ENCODE measurements at places on chromosomes 3 and 15.

- no peak for DNase-seq
Observed at GRCh38 chr3:107848351-107848915, 242.4 kb downstream of the CD47 start.

- DNase-seq = no peak
Observed at GRCh38 chr3:171516765-171517164, 56.6 kb upstream of the TNIK start.

GRCh38 chr15:86892774-86893449, 813.2 kb downstream of the AGBL1 start:
- DNase-seq = no peak

GRCh38 chr3:153631102-153631501, 469.1 kb downstream of the RAP2B start:
- DNase-seq = no peak

DNA sequence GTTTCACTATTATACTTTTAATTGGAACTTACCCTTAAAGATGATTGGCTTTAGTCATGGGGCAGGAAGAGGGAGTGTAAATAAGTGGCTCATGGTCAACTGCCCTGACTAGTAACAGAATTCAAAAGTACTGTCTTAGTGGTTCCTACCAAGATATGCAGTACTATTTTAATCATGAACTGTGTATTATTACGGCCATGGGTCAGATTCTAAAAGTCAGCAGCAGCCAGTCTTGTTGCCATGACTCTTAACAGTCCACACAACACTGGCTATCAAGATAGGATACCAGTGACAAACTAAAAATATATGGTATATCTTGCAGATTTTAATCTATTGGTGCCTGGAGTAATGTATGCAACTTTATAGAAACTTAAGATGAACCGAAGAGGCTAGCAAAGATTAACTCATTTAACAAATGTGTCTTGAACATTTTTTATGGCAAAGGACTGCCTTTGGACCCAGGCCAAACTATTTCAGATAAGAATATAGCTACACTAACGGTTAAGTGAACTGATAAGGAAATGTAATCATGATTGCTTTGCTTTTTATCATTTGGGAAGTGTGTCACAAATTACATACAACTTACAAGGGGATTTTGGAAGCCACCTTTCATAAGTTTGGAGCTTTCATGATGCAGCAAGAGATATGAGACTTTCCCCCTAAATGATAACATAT, 163.7 kb downstream of the TCF12 start:
- DNase-seq = no peak

- no peak for DNase-seq
Observed at GRCh38 chr15:43920815-43921214, 94.0 kb downstream of the WDR76 start.

- no peak for DNase-seq
Observed at GRCh38 chr15:36797128-36797527, 217.7 kb downstream of the CDIN1 start.

DNA sequence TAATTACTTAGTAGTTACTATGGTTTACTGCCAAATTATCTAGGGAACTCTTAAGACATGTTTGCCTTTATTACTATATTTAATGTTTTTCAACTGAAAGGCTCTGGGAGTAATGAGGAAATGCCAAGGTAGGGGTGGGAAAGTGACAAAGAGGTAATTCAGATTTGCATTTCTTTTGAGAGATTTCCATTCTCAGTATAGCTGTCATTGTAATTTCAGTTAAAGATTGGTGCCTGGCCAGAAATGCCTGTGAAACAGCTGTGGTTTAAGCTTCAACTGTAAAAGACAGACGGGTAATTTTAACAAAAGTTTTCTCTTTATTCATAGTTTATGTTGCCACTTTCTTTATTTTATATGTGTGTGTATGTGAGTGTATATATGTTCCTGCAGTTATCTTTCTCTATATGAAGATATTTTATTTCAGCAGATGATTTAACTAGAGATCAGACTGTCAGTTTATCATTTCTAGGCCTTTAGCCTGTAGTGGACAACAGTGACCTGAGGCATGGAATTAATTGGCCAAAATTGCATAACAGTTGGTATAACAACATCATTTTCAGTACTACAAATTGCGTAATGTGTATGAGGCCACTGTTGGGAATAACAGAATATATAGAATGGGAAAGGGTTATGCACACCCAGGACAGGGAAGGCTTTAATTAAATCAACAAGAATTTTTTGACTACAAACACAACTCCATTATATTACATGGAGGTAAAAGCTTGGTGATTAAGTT, 119.0 kb downstream of the BBX start:
- no peak for DNase-seq

DNA sequence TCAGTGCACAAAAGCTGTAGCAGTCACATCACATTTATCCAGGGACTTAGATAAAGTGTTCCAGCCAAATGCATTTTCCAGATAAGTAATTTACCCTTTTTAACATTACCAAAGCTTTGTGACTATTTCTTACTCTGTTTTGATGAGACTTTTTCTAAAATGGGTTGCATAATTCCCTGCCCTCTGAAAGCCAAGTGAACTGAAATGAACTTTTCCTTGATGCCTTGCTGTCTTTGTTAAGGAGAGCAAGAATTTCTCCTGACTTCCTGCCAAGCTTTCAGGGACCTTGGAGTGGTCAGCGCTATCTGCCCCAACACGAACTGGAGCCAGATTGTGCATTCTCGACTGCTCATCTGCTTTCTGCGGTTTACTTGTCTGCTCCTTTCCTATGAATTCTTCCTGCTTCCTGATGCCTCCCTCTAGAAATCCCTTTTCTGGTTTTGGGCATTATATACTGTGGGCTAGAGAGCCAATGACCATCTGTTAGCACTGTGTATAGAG, 34.8 kb downstream of the EIF4E3 start:
- DNase-seq = no peak

- DNase-seq = no peak
Observed at GRCh38 chr3:197458179-197458707, 97.5 kb downstream of the BDH1 start.

DNA sequence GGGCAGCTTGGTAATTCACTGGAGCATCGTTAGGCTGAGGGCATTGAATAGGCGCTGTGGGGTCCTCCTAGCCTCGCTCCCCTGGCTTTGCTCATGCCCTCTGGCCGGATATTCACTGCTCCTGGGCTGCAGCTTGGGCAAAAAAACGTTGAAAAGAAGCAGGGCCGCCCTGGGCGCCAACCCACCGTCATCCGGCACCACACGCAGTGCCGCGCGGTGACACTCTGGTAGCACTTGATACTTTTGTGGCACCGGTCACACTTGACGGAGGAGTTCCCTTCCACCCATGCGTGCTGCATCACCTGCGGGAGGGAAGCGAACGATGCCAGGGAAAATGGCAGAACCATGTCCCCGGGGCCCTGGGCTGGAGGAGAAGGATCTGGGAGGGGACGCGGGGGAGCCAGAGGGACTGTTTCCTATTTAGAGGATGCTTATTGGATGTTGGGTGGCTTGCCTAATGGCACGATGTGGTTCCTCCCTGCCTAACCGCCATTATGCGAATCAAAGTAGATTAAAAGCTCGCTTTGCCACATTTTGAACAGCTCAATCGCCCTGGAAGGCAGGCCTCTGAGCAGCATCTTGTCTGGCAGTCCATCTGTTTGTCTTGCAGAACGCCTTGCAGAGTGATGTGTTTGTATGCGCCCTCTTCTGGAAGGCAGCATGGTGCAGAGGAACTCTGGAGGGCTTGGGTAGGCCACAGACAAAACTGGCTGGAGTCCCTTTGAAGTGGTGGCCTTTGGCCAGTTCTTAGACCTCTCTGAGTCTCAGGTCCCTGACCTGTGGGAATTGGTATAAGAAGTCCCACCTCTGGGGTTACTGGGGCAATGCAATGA, 93.2 kb downstream of the DGKG start:
- DNase-seq = no peak

DNA sequence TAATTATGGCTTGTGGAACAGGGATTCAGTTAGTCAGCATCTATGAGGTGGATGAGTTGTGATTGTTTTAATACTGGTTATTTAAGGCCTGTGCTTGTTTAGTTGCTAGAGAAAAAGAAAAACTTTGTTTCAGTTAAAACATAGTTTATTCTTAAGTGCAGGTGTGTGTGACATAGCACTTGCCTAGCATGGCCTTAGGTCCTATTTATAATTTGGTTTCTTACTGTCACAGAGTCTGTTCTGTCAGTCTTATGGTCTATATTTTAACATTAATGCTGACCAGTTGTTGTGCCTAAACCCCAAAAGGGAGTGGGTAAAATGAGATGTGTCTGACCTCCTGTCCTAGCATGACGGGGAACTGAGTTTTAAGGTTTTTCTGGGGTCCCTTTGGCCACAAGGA, 486.3 kb downstream of the ZIC1 start:
- DNase-seq = no peak

GRCh38 chr3:52891615-52892081, 5.7 kb downstream of the STIMATE start:
- DNase-seq = no peak

- no peak for DNase-seq
Observed at GRCh38 chr3:43243590-43244587, 42.5 kb upstream of the SNRK start.

GRCh38 chr3:180680097-180680430, 775 bp upstream of the CCDC39 start:
- no peak for DNase-seq

DNA sequence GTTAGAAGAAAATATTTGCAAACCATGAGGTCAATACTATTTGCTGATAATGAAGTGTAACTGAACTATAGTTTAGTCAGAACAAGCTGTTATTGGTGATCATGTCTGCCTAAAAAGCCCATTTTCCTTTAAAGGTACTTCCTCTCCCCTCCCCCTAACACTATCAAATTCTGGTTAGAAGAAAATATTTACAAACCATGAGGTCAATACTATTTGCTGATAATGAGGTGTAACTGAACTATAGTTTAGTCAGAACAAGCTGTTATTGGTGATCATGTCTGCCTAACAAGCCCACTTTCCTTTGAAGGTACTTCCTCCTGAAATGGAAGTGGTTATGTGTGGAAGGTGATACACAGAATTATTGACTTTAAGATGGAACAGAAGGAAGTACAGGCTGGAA, 46.9 kb downstream of the PROS1 start:
- DNase-seq = no peak

DNA sequence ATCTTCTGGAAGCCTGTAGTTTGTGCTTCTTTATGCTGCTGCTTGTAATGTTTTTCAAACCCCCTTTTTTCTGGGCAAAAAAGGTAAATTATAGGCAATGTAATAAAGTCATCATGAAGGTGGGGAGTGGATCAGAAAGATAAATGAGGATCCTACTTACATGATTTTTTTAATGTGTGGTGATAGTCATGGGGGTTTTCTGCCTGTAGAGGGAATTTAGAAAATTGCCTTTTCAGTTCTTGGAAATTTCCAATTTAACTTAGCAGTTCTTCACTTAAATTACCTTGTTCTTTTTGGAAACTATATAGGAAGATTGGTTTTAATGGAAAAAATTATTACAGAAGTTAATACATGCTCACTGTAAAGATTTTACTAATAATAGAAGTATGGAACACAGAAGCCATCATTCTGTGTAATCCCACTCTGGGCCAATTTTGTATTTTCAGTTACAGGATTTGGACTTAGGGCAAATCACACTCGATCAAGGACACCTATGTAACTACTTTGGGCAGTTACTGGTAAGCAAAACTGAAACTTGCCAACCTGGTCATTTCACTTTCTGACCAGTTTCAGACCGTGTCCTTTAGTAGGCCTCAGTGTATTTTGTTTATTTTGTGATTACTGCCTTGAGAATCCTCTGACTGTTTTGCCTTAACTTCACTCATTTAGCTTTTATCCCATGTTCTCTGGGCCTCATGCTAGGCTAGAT, 10.5 kb upstream of the SCAANT1 start:
- no peak for DNase-seq
